H9 (cell line): ENCODE measurements at places on chromosomes 13 and 19.

- peak; percentile 30 for DNase-seq
These were observed 56.2 kb upstream of the RFC3 start for GRCh38 chr13:33761740-33762139.

- DNase-seq: no peak
These were observed 22.5 kb upstream of the NDFIP2 start for GRCh38 chr13:79458436-79458835.

DNA sequence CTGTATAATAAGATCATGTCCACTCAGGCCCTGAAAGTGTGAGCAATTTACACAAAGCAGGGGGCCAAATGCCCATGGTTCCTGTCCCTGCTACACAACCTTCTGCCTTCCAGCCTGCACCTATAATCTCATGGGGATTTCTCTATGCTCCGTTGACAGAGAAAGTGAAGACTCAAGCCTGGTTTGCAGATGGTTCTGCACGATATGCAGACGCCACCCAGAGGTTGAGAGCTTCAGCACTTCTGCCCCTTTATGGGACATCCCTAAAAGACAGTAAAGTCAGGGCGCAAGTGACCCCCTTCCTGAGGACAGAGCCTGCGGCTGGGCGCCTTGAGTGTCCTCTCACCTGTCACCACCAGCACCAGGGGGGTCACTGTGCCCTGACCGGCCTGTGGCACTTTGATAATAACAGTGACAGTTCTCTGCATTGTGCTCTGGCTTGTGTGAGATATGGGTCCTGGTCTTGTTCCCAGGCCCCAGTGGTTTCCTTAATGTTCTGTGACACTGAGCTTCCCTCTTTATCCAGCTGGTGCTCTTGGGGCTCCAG lies 15.1 kb downstream of the LILRA5 start:
- no peak for DNase-seq

DNA sequence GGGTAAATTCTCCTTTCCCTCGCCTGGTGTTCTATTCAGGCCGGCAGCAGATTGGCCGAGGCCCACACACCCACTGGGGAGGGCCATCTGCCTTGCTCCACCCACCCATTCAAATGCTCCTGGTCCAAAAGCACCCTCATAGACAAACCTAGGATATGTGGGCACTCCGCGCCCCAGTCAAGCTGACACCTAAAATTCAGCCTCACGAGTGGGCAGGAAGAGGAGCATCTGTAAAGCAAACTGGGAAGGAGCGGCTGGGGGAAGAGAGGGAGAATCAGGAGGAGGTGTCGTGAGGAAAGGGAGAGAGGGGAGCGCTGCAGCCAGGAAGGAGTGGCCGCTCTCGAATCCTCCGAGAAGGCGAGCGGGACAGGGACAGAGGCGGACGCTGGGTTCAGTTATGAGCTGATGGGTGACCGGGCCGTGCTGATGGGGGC lies 136.9 kb downstream of the USP12 start:
- DNase-seq: peak; percentile 65

DNA sequence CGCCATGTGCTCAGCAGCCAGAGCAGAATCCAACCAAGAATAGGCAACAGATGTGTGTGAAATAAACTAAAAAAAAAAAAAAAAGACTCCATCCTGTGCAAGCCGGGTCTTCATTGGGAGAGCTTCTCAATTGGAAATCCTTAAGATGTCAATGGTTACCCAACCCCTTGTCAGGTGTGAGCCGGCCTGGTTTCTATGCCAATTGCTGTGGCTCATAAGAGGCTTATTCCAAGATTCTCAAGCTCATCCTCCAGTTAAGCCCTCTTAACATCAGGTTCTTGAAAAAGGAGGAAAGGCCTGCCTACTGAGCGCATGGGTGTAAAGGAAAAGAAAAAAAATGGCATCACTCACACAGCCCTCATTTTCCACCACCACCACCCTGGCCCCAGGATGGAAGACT lies 1084.6 kb downstream of the UQCRFS1 start:
- DNase-seq: no peak

DNA sequence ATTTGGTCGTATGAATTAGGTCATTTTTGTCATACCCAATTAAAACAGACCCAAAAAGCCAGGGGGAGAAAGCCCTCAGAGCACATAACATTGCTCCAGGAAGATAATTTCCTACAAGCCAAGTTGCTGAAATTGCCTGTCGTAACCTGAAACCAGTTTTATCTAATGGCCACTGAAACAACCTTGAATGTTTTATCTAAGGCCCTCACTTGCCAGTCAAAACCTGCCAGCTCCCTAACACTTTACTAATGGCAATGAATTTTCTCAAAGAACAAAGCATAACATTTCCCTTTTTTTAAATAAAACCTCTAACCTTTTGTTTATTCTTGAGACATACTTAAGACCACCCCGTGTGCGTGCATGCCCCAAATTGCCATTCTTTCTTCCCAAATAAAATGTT lies 496.2 kb upstream of the KLHL1 start:
- no peak for DNase-seq

DNA sequence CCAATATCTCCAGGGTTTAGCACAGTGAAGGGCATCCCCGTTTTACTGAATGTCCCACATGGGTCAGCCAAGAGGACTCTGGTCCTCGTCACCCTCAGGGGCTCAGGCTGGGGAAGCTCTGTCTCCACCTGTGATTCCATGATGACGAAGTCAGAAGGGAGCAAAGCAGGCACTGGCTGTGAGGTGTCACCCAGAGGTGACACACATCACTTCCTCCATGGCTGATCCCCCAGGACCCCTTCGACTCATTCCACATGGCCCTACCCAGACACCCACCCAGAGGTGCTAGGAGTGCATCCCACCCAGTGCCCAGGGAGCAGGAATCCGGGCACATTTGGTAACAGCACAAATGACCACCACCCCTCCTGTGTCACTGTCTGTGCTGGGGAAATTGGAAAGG lies 145.2 kb upstream of the VSTM2B start:
- DNase-seq: peak; percentile 13

- no peak for DNase-seq
These were observed 467 bp upstream of the CLN5 start for GRCh38 chr13:76991432-76991795.

DNA sequence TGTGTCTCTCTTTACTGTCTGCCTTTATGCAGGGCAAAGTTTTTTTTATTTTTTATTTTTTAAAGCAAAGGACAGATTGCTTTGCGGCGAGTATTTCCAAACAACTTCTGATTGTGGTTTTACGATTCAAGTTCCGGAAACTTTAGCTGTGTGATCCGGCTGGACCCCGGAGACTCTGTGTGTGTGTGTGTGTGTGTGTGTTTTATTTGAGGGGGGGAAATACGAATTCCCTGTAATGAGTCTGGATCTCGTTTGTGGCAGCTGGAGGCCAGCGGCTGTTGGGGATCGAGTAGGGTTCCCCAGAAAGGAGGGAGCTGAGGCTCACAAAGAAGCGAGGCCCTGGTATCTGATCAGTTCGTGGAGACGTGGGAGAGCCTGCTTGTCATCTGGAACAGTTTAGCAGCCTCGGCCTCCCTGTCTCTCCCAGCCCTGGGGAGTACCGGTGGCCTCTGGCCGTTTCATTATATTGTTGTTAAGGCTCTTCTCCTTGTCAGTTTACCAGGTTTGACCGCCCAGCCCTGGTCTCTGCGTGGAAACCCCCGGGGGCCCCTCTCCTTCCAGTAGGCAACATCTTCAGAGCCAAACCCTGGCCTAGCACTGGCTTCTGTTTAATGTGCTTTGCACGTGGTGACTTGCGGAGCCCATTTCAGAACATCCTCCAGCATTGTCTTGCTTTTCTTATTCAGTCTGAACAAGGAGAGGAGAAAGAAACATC lies 1.3 kb downstream of the FARP1 start:
- no peak for DNase-seq

DNA sequence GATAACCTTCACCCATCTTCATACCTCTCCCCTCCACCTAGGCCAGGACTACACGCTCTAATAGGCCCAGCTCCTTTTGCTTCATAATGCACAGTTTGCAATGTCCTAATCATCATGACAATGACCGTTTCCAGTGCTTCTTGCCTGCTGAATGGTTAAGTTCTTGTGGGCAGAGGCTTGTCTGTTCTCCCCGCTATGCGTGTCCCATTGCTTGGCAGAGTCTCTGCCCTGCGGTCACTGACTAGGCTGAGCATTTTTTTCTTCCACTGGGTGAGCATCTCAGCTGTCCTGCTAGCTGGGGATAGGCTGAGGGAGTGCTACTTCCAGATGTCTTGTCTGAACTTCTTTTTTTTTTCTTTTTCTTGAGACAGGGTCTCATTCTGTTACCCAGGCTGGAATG lies 314.7 kb downstream of the UQCRFS1 start:
- no peak for DNase-seq

DNA sequence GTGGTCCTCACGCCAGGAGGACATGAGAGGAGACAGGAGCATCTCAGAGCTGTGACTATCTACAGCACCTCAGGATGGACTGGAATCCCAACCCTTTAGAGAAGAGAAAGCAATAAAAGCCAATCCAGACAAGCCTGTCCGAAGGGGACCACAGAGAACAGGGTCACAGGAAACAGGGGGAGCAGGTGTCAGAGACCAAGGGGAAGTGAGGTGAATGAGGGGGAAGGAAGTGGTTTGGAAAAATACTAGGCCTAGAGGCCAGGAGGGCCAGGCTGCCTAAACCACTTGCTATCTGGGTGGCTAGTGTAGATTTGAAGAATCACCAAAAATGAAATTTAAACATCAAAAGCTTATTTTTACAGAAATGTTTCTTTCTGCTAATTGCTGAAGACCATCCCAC lies 16.2 kb downstream of the TMTC4 start:
- no peak for DNase-seq

DNA sequence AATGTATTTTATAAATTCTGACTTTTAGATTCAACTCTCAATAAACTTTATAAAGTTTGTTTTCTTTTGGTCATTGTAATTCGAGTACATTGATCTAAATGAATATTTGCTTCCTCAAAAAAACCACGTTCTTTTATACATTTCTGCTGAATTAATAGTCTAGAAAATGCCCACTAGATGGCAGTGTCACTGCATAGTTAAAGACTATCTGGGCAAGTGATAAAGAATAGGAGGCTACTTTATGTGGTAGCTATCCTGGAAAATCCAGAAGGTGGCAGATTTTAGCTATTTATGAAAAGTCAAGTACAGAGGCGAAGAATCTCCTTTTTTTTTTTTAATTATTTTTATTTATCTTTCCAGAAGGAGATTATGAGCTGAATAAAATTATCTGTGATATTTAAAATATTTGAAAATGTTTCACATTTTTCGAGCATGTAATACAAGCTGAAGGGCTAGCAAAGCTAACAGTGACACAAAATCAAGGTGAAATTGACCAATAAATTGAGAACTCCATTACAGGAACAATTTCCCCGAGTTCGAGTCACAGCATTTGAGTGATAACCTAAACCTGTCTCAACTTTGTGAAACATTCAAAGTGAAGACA lies 221.8 kb downstream of the OLFM4 start:
- no peak for DNase-seq

DNA sequence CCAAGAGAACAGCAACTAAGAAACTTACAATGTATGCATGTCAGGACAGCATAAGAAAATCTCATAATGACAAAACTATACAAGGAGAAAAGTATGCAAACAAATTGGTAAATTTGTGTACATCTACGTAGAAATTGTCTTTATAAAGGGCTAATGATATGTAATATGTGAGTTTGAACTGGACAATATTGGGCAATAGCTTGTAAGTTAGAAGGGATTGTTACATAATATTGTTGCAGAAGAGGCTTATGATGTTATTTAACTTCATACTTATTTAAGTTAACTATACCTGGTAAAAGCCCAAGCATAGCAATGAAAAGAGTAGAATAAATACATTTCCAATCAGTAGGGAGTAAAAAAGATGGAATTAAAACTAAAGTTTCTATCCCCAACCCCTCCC lies 134.0 kb downstream of the MAB21L1 start:
- no peak for DNase-seq

- DNase-seq: peak; percentile 77
These were observed 100.4 kb downstream of the STK24 start for GRCh38 chr13:98476538-98476966.

DNA sequence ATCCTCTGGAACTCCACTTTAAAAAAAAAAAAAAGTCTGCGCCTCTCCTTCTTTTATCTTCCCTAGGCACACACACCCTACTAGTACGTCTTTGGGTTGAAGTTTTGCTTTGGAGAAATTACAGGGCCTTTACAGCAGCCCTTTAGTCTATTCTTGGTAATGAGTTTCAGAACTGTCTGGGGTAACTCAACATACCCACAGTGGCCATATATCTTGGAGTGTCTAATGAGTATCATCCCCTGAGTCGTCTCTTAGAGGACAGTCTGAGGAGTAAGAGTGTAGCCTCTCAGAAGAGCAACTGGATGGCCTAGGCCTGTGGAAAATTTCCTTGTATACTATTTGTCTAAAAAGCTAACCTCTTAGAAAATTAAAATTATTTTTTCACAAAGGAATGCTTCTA lies 6.1 kb upstream of the ZNF681 start:
- no peak for DNase-seq

DNA sequence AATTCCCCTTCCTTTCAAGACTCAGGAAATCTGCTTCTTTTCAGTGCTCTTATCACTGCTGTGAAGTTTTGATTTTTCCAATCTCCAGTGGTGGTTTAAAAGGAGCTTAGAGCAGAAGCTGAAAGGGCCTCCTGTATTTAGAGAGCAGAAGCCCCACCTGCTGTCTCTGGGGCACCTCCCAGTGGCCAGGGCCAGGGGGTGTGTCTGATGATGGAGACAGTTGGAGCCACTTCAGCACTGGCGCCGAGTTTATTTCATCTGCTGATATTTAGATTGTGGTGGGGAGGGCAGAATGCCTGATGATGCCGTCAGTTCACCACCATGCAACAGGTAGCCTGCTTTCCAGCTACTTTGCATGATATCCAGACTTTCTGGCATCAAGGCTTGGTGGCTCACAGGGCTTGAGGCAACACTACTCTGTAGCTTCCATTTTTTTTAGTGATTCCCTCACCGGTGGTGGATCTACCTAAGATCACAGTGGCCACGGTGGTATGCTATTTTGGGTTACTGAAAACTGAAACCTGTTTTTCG lies 371.9 kb downstream of the KCNRG start:
- peak; percentile 72 for DNase-seq

DNA sequence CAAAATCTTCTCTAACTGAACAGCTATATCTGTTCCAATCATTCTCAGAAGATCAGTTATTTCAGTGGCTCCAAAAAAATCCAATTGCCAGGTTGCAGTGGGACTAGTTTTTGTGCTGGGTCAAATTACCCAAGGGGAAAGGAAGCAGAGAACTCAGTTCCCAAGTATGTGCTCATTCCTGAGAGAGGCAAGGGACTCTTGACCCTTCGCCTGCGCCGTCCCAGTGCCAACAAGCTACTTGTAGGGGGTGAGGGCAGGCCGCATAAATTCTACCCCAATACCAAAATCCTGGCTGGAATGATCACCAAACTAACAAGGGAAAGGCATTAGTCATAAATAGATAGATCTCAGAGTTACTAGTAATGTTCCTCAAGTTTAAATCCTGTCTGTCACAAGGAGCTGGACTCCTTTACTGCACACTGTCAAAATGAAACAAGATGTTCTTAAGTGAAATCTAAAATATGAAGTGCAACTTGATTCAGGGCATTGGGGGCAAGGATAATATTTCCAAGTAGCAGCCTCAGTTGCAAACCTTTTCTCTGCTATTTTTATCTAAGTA lies 50.6 kb downstream of the XPO4 start:
- DNase-seq: no peak

DNA sequence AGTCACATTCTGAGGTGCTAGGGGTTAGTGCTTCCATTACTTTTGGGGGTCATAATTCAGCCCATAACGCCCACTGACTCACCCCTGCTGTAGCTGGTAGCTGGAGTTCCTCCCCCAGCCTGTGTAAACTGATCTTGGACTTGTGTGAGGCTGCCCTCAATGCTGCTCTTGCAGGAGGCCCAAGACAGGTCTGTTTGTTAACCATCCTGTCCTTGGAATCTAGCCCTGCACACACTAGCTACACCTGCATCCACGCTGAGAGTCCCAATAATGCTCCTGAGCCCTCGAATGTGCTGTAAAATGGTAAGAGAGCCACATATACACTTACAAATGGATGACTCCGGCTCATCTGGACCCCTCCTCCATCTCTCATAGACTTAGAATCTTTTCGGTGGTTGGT lies 9.6 kb downstream of the LRCH1 start:
- no peak for DNase-seq
